ENCODE measurements at places on chromosomes 5 and 9.
A peak's percentile ranks its signal among the peaks of the same experiment; 100 is the strongest.

- no peak for DNase-seq
Measured at GRCh38 chr5:142334538-142334937, 9.7 kb upstream of the SPRY4 start.

GRCh38 chr5:142364251-142365145, 39.7 kb upstream of the SPRY4 start:
- no peak for DNase-seq

GRCh38 chr5:179272326-179273072, 72.8 kb downstream of the ADAMTS2 start:
- DNase-seq: no peak

DNA sequence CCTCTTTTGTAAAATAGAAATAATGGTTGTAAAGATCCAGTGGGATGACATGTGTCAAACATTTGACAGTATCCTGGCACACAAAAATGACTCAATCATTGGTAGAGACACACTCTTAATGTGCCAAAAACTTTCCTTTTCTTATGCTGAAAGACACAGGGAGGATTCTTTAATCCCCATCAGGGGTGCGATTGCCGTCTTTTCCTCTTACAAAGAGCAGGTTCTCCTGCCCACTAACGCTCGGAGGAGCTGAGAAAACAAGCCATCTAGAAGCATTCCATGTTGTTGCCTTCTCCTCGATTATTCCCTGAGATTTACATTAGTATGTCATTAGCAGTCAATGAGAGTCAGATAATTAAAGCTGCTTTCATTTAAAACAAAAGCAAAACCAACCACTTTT, 342.6 kb upstream of the CCNH start:
- no peak for DNase-seq

- no peak for DNase-seq
Measured at GRCh38 chr5:34630596-34630995, 25.5 kb upstream of the RAI14 start.

- no peak for DNase-seq
Measured at GRCh38 chr5:75611311-75612225, at the start of gene ANKDD1B. Gene ANKDD1B (plus strand): TSS chr5:75611453. CDS start chr5:75611635, 182 bp downstream.

- DNase-seq: no peak
Measured at GRCh38 chr9:75858497-75859092, 31.9 kb upstream of the PCSK5 start.

DNA sequence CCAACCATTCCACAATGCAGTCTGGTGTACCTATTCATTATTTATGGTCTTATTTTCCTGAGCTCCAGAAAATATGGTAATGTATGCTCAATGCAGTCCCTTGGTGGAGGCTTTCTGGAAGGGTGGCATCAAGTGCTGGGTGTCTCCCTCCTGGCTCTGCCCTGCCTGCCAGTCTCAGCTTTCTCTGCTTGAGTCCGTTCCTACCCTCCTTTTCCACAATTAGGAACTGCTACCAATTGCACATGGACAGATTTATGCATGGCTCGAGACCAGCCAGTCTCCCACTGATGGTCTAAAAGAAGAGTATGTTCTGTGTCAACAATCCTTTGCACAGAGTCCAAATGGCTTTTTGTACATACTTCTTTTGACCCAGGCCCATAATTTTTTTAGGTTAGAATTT, 189.8 kb downstream of the TLE1 start:
- no peak for DNase-seq

GRCh38 chr5:68533051-68533450, 317.5 kb downstream of the PIK3R1 start:
- no peak for DNase-seq

DNA sequence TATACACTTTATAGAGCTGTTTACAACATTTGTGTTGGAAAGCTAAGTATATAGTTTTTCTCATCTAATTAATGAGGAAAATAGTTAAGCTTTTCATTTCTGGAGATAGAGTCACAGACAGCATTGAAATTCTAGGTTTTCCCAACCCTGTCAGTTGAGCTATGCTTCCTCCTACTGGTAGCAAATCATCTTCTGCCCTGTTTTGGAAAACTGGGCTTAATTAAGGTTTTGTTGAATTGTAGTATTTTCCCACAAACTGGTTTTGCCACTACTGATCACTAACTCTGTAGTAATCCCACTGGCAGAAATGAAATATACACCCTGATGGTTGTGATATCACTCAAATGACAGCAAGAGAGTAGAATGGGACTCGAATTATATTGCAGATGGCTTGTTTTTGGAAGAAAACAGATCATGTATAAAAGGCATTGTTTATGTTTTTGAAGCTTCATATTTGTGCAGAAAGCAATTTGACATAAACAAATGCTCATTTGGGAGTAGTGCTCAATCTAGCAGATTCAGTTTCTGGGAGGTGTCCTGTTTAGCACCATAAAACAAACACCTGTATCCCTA, 46.6 kb downstream of the CD180 start:
- no peak for DNase-seq

GRCh38 chr5:124948062-124948753, 201.8 kb upstream of the ZNF608 start:
- no peak for DNase-seq

- DNase-seq: no peak
Measured at GRCh38 chr9:12774861-12775678, at the start of gene LURAP1L. Gene LURAP1L (plus strand): TSS chr9:12775020. CDS start chr9:12775716, 696 bp downstream.

- DNase-seq: no peak
Measured at GRCh38 chr5:1054018-1054798, 45.6 kb downstream of the NKD2 start.

DNA sequence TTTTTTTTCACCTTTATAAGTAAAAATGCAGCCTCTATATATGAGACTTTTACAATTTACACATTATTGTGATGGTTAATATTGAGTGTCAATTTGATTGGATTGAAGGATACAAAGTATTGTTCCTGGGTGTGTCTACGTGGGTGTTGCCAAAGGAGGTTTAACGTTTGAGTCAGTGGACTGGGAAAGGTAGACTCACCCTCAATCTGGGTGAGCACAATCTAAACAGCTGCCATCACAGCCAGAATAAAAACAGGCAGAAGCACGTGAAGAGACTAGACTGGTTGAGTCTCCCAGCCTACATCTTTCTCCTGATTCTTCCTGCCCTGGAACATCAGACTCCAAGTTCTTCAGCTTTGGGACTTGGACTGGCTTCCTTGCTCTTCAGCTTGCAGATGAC, 132.8 kb upstream of the DPYSL3 start:
- no peak for DNase-seq

GRCh38 chr9:84710701-84711397, 41.3 kb downstream of the NTRK2 start:
- DNase-seq: no peak

DNA sequence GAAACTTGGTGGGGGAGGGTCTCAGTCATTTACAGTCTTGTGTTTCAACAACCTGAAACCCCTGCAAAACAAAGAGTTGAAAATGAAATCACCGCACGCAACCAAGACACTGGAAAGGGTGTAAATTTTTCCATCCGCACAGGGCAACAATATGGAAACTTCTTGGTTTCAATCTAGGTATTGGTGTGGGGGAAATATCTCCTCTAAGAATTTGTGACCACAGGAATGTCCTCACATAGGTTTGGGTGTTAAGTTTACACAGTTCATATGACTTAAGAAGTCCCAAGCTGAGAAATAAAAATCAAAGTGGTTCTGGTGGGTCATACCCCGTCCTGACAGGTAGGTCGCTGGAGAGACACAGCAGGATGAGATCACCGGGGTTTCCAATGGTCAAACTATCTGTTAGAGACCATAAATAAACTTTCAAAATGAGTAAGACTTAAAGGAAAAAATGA, 51.9 kb upstream of the PIP5K1B start:
- DNase-seq: peak; percentile 9

- DNase-seq: no peak
Measured at GRCh38 chr5:15980835-15981234, 198.8 kb downstream of the MARCHF11 start.

DNA sequence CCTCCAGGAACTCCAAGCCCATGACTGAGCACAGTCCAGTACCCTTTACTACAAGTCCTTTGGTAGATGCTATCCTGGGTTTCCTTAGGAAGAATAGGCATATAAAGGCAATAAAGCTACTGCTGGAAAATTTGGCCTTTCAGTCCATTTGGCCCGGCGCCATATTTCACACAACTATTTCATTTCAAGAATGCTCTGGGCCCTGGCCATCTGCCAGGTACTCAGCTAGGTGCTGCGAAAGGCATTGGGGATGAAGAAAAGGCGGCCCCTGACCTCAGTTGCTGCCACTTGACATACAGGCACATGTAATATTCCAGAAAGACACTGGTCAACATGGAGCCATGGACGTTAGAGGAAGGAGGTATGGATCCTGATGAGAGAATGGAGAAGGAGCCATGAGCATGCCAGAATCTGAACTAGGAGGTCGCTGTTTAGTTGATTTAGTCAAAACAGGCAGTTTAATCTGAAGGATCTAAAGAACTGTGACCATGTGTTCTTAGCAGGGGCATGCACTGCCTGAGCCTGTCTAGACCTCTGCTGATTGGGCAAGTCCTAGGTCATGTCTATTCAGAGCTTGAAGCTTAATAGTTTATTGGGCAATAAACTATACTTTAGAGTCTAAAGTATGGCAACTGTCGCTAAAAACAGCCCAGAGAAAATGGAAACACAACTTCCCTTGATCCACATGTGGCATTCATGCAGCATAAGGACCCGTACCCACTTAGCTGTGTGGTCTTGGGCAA, 149.3 kb downstream of the MELK start:
- no peak for DNase-seq

GRCh38 chr5:148238418-148238794, at the start of gene MARCOL:
Gene MARCOL (plus strand): TSS chr5:148238525. CDS start chr5:148238598, 73 bp downstream.
- DNase-seq: no peak

DNA sequence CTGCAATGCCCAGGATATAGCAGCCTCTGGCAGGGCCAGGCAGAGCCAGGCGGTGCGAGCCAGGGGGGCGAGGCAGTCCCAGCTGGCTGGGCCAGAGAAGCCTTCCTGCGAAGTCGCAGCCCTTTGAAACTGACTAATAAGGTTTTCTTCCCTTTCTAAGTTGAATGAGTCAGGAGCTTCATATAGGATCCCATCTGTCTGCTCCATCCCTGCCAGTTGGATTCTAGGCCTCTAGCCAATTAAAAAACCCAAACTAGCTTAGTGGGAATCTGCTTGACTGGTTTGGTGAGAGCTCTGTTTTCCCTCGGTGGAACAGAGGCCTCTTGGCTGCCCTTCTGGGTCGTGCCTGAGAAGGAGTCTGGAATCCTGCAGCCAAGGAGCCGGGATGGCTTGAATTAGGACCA, 70.1 kb upstream of the RAPGEF1 start:
- DNase-seq: no peak

DNA sequence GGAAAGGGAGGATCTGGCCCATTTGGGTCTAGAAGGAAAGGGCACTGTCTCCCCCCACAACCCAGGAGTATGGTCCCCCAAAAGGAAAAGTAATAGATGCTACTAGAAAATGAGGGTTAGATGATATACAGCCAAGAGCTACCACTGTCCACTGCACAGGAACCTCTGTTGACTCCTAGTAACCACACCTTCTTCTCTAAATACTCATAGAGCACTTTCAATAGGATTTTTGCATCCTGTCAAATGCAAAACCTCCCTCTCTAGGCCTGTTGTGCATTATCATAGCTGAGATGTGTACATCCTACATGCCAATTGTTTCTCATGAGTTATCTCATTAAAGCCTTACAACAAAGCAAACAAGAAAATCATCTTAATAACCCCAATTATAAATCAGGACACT, 66.8 kb downstream of the THBS4 start:
- DNase-seq: no peak

DNA sequence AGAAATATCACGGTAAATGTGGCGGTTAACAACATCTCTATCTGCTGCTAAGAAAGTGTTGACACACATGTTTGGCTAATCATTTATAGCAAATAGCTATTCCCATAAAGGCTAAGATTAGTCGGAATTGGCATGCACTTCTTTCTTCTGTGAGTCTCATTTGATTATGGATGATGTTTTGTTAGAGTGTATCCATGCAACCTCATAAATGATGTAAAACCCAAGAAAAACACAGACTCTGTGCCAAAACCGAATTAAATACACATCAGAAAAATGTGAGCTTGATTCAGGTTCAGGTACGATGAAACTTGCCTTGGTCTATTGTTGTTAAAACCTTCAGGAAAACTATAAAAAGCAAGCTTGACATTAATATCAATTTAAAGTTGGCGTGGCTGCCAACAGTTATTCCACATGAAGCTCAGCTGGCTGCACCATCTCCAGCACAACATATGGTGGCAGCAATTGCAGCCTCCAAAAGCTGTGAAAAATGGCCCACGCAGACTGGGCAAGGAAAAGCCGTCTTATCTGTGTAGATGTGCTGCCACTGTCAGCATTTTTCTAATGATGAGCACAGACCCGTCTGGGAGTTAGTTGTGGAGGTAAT, 41.1 kb upstream of the ICE1 start:
- DNase-seq: no peak

DNA sequence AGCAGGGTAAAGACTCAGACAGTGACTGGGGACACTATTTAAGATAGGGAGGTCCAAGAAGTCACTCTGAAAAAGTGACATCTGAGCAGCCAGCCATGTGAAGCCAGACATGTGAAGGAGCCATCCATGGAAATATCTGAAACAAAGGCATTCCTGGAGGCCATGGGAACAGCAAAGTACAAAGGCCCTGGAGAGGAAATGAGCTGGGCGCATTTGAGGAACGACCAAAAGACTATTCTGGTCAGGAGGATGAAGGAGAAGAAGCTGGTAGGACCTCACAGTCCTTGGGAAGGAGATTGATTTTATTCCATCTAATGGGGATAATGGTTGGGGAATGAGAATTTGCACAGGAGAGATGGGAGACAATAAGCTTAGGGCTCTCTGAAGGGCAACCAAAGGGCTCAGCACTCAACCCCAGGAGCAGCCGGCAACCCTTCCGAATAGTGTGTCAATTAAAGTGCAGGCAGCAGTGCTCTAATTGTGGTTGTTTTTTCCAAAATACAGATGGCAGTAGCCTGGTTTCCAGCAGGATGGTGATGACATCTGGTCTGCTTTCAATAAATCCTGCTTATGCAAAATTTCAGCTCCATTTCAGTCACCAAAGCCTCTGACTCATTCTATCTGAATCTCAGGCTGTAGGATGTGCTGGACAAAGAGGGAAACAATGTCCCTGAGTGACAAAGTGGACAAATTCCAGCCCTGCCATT, 26.7 kb downstream of the FOXI1 start:
- no peak for DNase-seq

GRCh38 chr5:61267116-61267515, 64.9 kb upstream of the ZSWIM6 start:
- no peak for DNase-seq

DNA sequence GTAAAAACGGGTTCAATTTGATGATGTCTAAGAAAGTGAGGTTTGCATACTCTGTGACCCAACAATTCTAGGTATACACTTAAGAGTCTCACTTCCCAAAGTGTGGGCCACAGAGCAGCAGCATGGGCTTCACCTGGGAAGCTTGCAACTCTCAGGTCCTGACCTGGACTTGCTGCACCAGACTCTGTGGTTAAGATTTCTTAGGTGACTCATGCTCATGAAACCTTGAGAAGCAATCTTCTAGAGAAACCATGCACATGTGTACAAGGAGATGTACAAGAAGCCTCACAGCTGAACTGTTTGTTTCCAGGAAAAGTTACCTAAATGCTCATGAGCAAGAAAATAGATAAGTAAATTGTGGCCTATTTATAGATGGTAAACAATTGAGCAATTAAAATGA, 30.0 kb downstream of the DNAJC21 start:
- no peak for DNase-seq

Measured in activated CD8-positive, alpha-beta memory T cell treated with anti-CD3 and anti-CD28 coated beads for 48 hours (primary cell).